Renal pelvis (tissue), 12 donors: ENCODE measurements at places on chromosomes 5 and 9. TPM values are rescaled to one million over a fixed set of nuclear protein-coding genes. Genes with fewer than 3 reads are reported as not detected.
A peak's percentile ranks its signal among the peaks of the same experiment; 100 is the strongest.

The TTC16 gene
- polyA plus RNA-seq: 0.37 TPM

DNA sequence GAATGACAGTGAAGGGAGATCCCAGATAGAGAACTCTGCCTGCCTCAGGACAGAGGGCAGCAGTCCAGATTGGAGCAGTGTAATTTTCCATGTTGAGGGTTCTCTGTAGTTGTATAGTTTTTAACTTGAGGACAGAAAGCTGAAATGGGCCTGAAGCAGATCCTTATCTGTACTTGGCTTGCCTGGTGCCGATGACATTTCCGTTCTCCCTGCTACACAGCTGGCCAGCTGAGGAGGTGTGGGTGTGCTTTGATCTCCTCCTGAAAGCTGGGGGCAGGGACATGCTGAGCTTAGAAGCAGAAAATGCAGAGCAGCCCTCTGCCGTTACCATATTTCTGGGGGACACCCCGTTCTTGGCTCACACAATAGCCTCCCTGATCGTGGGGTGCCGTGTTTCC lies 10.5 kb downstream of the GLRX start:
- no peak for DNase-seq

DNA sequence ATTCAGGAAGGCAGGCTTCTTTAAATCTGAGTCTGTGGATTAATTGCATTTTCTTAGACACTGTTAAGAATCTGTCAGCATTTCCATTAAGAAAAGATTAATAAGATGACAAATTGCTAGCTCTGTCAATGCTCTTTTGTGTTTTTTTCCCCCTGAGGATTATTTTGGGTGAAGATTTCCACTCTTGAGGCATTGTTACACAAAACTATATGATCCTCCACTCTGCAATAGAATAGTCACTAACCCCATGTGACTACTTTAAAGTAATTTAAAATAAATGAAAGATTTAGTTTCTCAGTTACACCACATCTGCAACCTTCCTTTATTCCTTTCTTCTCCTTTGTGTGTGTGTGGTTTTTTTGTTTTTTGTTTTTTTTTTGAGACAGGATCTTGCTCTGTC lies 82.0 kb downstream of the ACER2 start:
- DNase-seq: no peak

GRCh38 chr5:66952153-66952552 lies 244.4 kb downstream of the CD180 start:
- DNase-seq: no peak

DNA sequence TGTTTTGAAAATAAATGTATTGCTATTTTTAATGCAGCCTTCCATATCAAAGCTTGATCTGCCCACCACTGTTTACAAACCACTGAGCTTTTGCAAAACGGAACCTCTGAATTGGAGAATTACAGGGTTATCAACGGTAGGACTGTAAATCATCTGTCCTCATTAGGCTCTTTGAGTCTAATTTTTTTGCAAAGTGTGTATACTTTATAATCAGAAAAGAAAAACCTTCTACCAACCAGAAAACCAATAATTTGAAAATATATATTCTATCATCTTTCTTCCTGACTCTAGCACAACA lies 6.8 kb upstream of the SLC2A8 start:
- DNase-seq: no peak

DNA sequence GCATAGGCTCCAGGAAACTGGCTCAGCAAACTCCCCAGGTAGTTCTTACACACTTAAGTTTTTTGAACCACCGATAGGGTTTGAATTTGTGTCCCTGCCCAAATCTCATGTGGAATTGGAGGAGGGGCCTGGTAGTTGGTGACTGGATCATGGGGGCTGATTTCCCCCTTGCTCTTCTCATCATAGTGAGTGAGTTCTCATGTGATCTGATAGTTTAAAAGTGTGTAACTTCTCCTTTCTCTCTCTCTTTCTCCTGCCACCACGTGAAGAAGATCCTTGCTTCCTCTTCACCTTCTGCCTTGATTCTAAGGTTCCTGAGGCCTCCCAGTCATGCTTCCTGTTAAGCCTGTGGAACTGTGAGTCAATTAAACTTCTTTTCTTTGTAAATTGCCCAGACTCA lies 22.4 kb upstream of the HACD4 start:
- no peak for DNase-seq

The NTRK2 gene
- polyA plus RNA-seq: 81.1 TPM

DNA sequence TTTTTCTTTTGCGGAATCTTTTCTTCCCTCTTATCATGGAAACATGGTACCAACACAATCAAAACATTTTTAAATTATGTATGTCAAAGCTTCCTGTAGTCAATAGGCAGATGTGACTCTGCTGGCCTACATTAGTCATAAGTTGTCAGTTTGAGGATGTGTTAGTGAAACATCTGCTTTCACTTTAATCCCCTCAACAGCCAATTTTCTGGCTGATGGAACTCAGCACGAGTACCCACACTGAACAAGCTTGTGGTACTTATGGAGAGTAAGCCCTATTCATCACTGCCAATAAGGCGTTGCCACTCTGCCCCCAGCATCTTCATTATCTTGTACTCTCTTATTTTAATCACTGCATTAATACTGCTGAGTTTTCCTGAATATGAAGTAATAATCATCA lies 1034.4 kb downstream of the CDH9 start:
- no peak for DNase-seq

DNA sequence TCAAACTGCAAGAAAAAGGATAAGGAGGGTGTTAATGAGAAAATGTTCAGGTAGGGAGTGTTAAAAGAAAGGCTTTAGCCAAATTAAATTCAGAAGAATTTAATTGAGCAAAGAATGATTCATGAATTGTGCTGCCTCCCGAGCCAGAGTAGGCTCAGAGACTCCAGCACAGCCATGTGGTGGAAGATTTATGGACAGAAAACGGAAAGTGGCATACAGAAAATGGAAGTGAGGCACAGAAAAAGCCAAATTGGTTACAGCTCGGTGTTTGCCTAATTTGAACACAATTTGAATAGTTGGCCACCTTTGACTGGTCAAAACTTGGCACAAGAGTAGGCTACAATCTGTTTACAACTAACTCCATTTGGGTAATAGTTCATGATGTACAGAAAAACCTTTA lies 9.6 kb upstream of the SLC30A5 start:
- DNase-seq: no peak

DNA sequence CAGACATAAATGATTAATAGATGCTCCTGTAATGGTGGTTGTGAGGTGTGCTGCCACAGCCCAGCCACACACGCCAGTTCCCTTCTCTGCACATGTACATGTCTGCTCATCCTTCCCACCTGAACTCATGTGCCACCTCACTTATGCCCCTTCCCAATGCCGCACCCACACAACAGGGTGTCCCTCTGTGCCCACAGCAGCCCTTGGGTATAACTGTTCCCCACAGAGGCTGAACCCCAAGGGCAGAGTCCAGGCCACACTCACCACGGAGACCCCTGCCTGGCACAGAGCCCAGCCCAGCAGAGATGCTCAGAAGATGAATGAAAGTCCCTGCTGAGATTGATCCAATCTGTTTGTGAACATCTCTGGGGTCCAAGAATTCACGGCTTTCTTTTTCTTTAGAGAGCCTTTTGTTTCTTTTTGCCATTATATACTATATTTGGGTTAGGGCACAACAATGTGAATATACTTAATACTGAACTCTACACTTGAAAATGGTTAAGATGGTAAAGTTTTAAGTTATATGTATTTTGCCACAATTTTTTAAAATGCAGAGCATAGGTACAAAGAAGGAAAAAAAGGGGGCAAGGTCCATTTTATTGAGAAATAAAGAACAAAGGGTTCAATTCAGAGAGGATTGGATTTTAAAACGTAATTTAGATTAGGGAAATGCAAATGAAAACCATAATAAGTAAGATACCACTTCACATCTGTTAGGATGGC lies 29.6 kb downstream of the IRF1 start:
- no peak for DNase-seq

DNA sequence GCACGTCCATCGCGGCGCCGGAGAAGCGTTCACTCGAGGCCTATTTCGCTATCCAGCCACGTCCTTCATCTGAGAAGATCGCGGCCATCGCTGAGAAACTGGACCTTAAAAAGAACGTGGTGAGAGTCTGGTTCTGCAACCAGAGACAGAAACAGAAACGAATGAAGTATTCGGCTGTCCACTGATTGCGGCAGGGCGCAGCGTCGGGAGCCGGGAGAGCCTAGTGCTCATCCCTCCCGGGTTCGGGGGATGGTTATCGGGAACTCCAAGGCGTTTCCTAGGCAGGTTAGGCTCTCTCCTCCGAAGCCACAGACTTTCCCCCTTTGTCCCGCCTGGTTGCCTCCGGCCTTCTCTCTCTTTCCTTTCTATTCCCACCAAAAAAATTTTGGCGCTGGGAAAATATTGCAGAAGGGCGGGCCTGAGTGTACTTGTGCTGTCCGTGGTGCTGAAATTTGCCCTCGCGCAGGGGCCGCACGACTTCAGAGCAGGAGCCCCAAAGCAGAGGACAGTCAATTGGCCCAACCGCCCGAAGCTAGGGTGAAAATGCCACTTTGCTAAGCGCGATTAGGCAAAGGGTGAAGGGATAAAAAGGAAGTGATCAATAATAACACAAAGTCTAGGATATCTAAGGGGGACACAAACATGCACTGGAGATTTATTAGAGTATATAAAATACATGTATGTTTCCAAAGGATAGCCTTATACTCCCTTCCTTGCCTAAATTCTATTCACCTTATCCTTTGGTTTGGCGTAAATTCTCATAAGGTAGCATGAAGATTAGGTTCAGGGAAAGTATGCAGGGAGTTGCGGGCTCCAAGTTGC lies 1.8 kb downstream of the POU4F3 start:
- peak; percentile 83 for DNase-seq

DNA sequence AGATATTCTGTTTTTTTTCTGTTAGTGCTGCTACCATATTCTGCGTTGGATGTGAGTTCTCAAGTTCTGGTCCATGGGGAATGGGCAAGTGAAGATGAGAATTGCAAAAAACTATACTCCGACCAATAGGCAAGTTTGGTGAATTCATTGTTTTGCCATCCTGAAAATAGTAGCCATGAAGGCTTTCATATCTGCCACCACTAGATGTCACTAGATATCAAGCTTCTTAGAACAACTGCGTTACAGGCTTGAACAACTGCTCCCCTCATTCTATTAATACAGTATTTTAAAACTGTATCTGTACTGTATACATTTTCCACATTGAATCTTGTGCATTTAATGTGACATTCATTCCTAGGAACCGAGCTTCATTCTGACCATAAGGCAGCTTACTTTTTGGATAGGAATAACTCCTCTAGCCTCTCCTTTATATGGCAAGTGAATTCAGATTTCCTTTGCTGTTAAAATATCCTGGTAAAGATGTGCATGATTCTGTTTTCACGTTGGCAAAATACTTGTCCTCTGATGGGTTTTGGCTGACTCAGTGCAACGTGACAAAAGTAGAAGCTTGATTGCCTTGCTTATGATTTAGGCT lies 163.6 kb downstream of the SREK1 start:
- DNase-seq: peak; percentile 73

DNA sequence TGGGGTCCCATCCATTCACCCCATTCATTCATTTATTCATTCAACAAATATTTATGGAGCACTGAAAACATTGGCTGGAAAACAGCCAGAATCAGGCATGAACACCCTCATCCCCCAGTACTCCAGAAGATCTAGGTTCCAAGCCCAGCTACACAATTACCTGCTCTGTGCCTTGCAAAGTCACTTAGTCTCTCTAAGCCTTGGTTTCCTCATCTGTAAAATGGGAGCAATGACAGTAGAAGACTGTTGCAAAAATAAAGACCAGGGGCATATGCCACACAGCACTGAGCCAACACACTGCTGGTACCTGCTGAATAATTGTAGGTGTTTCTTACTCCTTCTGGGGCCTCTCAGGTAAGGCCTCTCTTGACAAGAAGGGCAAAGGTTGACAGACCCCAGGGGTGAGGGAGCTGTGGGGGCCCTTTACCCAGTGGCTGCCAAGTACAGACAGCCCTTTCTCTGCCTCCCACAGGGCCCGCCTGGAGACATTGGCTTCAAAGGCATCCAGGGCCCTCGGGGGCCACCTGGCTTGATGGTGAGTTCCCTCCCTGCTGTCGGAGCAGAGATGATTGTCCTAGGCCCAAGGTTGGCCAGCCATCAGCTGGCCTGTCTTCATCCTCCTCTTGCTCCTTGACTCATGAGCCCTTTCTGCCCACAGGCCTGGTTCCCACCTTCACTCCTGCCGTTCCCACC lies 22.6 kb upstream of the ORM1 start:
- no peak for DNase-seq

GRCh38 chr9:96607971-96608370 lies 11.7 kb downstream of the CDC14B start:
- DNase-seq: no peak

The FOXD1 gene
- polyA plus RNA-seq: 16.3 TPM

The PKD2L2 gene
- polyA plus RNA-seq: 0.53 TPM

- DNase-seq: no peak
Measured at GRCh38 chr5:132353486-132353995, 16.0 kb upstream of the SLC22A5 start.

DNA sequence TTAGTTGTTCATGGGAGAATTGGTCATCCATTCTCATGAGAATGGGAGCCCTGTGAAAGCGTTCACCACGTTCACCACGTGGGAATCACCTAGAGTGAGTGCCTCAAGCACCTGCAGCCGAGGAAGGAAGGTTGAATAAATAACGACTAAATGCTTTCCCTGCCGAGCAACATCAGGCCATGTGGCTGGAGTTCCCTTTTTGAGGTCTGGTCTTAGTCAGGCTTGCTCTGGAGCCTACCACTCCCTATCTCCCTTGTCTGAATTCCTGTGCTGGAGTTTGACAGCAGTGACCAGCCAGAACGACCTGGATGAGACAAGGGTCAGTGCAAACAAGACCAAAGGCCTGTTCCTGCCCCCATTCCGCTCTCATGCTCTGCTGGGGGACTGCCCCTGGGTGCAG lies 28.5 kb downstream of the KCNMB1 start:
- DNase-seq: no peak

GRCh38 chr9:137030538-137031527 lies 1.1 kb downstream of the FUT7 start:
- DNase-seq: no peak

DNA sequence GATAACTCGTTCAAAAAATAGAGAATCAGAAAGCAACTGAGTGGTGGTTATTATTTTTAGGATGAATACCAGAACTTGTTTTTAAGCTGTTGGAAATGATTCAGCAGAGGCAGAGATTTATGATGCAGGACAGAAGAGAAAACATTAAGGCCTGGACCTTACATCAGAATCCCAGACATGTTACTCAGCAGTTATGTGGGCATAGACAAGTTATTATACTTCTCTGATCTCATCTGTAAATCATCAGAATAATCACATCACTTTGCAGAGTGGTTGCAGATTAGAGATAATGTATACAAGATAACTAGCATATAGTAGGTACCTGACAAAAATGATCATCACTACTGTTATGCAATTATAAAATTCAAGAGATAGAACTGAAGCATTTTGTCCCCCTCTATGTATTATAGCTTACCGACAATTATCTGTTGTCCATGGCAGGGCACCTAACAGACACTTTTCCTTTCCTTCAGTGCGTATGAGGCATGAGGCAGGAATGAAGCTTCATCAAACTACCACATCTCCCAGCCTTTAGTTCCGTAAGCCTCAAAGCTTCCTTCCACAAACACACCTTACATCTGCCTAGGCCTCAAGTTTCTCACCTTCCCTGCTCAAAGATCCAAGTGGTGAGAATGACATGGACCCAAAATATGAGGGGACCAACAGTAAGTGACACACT lies 165.9 kb downstream of the DENND1A start:
- DNase-seq: no peak

- DNase-seq: no peak
Measured at GRCh38 chr5:81789033-81789432, 38.1 kb upstream of the SSBP2 start.
